Adipocyte (in vitro differentiated cells): ENCODE measurements at places on chromosomes 11 and 22.

- DNase-seq = no peak
Observed at GRCh38 chr11:48263423-48263911, at the start of gene OR4X1. Gene OR4X1, plus strand, starts transcription at chr11:48263861. Its CDS starts 0 bp downstream, at chr11:48263861.

GRCh38 chr11:132024587-132025295, 654.3 kb downstream of the NTM start:
- DNase-seq = peak; percentile 64

GRCh38 chr11:1825785-1826451, 8.9 kb upstream of the SYT8 start:
- no peak for DNase-seq

- no peak for DNase-seq
Observed at GRCh38 chr11:76659672-76660532, 10.6 kb downstream of the LRRC32 start.

- DNase-seq = no peak
Observed at GRCh38 chr11:61151545-61152252, 9.5 kb downstream of the VPS37C start.

DNA sequence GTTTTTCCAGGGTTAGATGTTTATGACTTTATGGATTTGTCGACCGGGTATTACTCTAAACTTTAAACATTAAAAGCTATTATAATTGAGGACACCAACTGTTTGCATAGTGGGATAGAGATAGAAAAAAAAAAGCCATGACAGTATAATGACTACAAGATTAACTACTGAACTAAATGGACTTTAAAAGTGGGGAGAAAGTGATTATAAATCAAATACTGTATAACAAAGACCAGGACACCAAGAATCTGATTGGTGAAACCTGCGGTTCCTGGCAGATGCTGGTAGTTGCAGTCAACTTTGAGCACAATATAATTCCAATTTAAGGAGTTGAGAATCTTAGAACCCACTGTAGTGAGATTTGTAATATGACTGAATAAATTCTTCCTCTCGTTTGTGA, 2.5 kb downstream of the CRKL start:
- DNase-seq = peak; percentile 29

- peak; percentile 68 for DNase-seq
Observed at GRCh38 chr22:19891317-19892256, 36.9 kb upstream of the GNB1L start.

DNA sequence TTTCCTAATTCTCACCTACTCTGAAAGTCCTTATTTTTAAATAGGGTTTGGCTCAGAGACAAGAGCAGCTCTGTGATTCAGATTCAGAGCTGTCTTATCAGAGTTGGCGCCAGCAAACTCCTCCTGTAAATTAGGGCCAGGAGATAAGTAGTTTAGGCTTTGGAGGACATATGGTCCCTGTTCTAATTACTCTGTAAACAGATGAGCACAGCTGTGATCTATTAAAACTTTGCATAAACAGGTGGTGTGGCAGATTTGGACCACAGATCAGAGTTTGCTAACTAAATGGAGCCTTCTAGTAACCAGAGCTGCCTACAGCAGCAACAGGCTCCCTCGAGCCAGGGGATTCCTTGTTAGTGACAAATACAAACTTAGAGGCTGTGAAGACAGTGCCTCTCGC, 27.9 kb downstream of the YPEL1 start:
- peak; percentile 3 for DNase-seq

DNA sequence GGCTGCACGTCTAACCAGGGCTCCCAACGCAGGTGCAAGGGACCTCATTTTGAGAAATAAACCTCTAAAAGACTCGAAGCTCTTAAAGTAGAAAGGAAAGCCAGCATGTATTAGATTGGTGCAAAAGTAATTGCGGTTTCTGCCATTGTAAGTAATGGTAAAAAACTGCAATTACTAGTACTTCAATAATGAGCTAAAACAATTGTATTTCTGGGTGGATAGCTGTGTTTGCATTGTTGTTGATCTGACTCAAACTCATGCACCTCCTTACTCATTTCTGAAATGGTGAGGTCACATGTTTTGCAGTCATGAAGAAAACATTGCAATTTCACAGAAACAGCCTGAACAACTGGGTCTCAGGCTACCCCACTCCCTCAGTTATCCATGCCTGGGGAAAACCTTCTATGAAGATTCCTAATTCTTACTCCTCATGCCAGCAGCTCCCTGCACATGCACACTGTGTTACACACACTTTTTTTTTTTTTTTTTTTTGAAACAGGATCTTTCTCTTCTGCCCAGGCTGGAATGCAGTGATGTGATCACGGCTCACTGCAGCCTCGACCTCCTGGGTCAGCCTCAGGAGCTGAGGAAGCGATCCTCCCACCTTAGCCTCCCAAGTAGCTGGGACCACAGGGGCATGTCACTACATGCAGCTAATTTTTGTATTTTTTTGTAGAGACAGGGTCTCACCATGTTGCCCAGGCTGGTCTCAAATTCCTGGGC, 24.6 kb downstream of the VWCE start:
- DNase-seq = peak; percentile 52

DNA sequence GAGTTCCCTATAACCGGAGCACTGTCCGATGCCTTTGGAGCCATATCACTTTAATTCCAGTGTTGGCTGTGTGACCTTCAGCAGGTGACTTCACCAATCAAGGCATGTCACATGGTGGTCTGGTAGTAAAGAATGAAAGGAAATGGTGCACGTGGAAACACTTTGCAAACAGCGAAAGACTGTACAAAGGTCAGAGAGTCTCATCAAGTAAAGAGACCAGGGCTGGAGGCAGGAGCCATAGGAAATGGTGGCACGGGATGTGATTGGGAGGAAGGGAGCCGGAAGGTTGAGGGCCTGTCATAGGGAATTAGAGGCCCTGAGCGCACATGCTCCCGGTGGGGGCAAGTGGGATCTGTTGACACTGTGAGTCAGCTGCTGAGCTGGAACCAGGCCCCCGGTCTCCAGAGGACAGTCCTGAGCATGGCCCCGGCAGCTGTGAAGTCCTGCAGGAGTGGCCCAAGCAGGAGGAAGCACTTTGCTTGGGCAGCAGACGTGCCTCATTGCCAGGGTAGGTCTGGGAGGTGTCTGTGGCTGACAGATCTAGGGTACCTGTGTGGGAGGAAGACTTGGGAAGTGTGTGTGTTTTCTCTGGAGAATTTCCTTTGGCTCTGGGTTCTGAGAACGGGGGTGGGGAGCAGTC, 2.0 kb downstream of the DAGLA start:
- DNase-seq = peak; percentile 11

- no peak for DNase-seq
Observed at GRCh38 chr11:17883946-17884345, 128.9 kb downstream of the SERGEF start.

DNA sequence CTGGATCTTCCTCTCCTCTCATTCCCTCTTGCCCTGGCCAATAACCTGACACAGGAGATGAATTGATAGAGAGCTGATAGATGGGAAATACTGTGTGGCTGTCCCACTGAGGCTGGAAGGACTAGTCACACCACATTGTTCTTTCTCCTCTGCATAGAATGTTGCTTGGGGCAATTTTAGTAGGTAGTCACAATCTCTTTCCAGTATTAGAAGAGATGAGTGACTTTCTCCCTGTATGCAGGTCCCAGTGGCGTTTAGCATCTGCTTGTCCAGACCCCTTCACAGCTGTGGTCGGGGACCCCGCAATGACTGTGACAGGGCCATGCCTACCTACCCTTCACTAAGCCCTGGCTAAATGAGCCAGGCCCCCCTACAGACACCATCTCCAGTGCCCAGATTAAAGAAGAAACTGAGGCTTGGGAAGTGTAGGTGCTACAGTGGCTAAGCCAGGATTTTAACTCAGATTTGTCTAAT, 24.0 kb upstream of the P2RY2 start:
- no peak for DNase-seq

DNA sequence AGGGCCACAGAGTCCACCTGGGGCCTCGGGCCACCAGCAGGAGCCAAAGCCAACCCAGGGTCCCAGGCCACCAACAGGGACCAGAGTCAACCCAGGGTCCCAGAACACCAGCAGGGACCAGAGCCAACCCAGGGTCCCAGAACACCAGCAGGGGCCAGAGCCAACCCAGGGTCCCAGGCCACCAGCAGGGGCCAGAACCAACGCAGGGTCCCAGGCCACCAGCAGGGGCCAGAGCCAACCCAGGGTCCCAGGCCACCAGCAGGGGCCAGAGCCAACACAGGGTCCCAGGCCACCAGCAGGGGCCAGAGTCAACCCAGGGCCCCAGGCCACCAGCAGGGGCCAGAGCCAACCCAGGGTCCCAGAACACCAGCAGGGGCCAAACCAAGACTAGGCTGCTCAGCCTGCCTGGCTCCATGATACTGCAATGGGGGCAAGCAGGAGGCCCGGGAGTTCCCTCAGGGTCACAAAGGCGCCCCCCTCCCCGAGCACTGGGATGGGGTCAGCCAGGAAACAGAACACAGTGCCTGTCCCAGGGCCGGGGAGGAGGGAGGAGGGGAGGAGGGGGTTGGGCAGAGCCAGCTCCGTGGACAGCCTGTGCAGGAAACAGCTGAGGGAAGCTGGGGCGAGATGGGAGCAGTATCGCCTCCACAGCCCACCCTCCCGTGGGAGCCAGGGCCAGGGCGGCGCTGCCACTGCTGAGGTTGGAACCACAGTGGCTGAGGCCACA, 62.0 kb upstream of the PRR5 start:
- no peak for DNase-seq

DNA sequence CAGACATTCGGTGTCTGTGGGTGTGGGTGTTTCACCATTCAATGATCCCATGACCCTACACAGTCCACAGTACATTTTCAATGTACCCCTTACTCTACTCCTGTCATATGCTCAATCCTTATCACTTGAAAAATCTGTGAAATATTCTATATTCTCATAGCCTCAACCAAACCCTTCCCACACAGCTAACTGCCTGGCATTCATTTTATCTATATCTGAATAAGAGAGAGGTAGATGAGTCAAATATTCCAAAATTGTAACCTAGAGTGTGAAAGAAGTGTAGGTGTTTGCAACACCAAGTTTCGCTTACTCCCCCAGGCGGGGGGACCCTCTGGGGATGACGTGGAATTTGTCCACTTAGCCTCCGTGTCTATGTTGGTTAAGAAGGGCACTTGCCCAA, 354.8 kb downstream of the ETS1 start:
- no peak for DNase-seq

DNA sequence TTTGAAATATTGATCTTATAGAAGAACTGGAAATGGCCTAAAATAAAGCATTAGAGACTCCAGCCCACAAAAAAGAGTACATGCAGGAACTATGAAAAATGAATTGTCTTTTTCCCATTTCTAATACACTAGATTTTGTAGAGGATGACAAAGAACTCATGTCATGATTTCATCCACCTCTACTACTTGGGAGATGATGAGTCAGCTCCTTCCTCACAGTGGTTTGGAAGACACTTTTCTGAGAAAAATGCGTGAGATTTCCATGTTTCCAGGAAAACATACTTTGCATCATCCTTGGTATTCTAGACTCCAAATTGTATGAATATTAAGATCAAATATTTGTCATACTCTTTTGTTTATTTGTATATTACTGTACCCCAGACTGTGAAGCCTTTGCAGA, 500.5 kb downstream of the FAM181B start:
- DNase-seq = no peak

GRCh38 chr11:64339754-64340408, at the start of gene CCDC88B:
Gene CCDC88B, plus strand, starts transcription at chr11:64340204. Its CDS starts 63 bp downstream, at chr11:64340267.
- no peak for DNase-seq
